LoVo (cell line): ENCODE measurements at places on chromosomes 3 and 15.

- no peak for DNase-seq
Measured at GRCh38 chr3:78398401-78398800, 1358.5 kb downstream of the ROBO2 start.

DNA sequence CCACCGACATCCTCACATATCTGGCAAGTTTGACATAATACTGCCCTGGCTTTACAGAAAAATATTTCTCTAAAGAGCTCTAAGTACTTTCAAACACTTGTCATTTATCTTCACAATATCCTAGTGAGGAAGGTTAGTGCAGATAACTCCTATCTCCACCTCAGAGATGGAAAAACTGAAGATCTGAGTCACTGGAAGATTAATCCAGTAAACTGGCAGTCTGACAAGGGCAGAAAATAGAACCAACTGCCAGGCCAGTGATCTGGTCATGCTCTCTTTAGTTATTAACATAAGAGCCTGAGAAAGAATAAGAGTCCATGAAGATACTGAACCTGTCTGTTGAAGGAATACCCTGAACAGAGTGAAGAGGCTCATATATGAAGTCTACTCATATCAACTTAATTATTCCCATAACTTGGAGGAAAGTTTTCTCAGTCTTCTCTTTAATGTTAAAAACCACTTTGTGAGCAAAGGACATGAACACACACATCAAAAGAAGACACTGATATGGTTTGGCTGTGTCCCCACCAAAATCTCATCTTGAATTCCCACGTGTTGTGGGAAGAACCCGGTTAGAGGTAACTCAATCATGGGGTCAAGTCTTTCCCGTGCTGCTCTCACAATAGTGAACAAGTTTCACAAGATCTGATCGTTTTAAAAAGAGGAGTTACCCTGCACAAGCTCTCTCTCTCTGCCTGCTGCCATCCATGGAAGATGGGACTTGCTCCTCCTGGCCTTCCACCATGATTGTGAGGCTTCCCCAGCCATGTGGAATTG, 61.4 kb downstream of the GOLIM4 start:
- DNase-seq: no peak

GRCh38 chr3:5766848-5767247, 579.3 kb downstream of the EDEM1 start:
- no peak for DNase-seq

- no peak for DNase-seq
Measured at GRCh38 chr3:14358426-14359211, 43.8 kb upstream of the SLC6A6 start.

DNA sequence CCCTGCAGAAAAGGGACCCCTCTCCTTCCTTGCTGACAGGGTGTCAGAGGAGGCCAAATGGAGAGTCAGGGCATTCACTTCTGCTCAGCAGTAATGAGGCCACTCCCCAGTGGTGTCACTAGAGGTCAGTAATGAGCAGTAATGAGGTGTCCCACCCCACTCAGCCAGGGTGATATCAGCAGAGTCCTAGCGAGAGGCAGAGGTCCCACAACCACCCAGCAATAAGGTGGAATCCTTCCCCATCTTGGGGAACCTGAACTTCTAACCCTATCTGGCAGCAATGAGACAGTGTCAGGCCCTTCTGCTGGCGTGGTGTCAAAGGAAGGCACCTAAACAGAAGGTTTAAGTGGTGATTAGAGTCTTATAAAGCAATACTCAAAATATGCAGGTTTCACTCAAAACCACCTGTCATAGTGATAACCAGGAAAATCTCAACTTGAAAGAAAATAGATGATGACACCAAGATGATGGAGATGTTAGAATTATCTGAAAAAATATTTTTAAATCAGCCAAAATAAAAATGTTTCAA, 12.9 kb downstream of the OCA2 start:
- peak; percentile 71 for DNase-seq

DNA sequence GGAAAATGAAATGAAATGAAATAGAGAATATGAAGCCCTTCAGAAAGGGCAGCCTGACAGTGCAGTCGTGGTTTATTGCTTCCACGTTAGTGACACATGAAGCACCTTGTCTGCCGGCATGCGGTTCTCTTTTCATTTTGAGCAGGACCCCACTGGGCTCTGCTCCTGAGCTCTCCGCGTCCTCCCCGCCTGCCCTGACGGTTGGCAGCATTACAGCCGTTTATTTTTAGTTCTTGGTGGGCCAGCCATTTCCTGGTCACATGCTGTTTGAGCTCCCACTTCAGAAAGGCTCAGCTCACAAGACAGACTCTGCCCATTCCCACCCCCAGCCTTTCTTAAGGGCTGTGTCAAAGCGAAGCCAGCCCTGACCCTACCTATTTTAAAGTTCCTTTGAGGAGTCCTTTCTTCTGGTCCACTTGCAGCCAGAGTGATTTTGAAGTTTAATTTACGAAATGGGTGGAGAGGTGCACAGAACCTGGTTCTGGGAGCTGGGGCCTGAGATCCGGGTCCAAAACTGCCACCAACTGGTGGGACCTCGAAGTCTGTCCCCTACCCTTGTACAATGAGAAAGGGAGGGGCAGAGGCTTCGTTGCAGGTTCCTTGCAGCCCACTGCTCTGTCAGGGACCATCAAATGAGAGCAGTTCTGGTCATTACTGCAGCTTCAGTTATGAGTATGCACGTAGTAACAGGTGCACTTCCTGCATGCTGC, 60.1 kb downstream of the MGLL start:
- DNase-seq: no peak

GRCh38 chr15:67024314-67024997, 40.9 kb upstream of the SMAD3 start:
- DNase-seq: peak; percentile 88

GRCh38 chr15:77580996-77581682, 51.6 kb downstream of the LINGO1 start:
- no peak for DNase-seq

GRCh38 chr3:102511168-102511567, 76.4 kb downstream of the ZPLD1 start:
- no peak for DNase-seq

DNA sequence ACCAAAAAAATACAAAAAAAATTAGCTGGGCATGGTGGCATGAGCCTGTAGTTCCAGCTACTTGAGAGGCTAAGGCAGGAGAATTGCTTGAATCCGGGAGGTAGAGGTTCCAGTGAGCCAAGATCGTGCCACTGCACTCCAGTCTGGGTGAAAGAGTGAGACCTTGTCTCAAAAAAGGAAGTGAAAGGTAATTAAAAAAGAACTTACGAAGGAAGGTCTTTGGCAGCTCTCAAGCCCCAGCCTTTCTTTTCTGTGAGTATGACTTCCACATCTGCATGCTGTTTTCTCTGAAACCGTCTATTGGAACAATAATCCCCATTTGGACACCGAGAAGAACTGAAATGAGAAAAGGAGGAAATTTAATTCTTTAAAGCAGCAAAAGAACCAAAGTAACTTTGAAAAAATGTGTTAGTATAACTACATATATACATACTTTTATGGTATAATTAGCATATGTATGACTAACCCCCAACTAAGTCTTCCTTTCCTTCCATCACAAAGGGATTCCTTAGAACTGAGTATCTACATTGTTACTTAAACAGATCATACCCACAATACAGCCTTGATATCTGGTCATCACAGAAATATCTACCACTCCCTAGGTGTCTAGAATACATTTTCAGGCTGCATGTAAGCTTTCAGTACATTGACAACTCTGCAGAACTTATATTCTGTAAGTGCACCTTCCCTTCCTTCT, 50.1 kb downstream of the SETD2 start:
- no peak for DNase-seq

- DNase-seq: no peak
Measured at GRCh38 chr15:52154896-52155865, 36.0 kb downstream of the GNB5 start.

DNA sequence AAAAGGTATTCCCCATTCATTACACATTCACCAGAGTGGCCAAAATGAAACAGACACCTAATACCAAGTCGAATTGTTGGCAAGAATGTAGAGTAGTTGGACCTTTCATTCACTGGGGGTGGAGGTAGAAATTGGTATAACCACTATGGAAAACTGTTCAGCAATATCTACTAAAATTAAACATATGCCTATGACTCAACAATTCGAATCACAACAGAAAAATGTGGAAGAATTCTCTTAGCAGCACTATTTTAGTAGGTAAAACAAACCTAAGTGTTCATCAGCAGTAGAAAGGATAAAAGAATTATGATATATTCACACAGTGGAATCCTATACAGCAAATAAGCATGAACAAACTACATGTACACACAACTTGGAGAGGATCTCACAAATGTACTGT, 30.6 kb downstream of the POLG start:
- no peak for DNase-seq

GRCh38 chr3:12938258-12938711, 96.9 kb upstream of the RPL32 start:
- DNase-seq: no peak

DNA sequence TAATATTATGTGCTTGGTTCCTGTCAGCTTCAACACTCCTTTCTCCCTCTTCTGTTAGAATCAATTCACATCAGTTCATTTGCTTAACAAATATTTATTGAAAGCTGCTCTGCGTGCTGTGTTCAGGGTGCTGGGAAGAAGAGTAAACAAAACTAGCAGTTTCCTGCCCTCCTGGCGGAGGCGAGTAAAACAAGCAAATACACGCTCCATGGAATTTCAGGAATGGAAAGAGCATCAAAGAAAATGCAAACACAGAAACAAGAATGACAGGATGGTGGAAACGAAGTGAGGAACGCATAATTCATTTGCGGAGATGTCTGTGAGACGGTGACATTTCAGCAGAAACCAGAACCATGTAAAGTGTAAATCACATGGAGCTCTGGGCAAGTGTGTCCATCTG, 49.4 kb upstream of the SPTSSB start:
- DNase-seq: no peak

GRCh38 chr15:80873366-80873952, 94.3 kb downstream of the CEMIP start:
- no peak for DNase-seq

DNA sequence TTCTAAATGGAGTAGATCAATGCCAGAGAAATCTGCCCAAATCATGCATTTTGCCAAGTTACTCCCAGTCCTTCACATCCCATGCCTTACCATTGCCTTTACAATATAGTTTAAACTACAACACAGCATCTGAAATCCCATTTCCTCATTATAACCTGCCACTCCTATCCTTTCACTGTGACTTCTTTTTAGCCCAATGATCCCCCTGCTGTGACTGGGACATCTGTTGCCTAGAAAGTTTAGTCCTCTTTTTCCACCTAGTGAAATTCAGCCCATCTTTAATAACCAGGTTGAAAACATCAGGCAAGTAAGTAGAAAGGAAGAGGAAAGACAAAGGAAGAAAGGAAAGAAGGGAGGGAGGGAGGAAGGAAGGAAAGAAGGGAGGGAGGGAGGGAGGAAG, 627.9 kb upstream of the ZNF385D start:
- DNase-seq: no peak

GRCh38 chr3:184337399-184337714, at the start of gene FAM131A:
FAM131A (plus strand) TSS chr3:184337600; CDS start chr3:184337631, 31 bp downstream.
- no peak for DNase-seq

DNA sequence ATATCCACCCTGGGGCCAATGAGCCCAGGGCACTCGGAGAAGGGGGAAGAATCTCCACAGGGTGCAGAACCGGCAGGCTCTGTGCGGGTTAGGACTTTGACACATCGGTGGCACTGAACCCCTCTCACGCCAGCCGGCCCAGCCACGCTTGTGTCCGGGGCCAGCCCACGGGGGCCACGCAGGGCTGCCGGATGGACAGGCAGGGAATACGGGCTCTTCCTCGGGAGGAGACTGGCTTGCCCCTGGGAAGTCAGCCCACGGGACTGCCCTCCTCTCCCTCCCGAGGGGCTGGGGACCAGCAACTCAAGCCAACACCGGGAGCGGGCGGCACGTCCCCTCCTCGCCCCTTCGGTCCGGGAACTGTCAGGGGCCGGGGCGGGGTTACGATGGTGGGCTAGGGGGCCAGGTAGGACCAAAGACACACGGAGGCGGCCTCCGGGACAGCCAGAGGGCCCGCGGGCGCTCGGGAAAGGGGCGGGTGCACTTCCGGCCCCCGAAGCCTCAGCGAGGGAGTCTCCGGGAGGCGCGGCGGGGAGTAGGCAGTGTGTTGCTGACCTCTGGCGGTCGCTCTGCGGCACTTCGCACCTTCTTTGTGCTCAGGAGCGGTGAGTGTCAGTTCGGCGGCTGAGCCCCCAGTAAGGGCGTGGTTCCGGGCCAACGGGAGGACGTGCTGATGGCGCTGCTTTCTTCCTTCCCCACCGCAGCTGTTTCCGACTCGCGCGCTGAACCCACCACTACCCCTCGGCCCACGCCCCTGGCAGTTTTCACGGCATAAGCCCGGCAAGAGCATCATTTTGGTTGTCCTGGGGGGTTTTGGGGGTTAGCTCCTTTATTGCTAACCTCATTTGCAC, 5.1 kb upstream of the CYP8B1 start:
- peak; percentile 87 for DNase-seq

DNA sequence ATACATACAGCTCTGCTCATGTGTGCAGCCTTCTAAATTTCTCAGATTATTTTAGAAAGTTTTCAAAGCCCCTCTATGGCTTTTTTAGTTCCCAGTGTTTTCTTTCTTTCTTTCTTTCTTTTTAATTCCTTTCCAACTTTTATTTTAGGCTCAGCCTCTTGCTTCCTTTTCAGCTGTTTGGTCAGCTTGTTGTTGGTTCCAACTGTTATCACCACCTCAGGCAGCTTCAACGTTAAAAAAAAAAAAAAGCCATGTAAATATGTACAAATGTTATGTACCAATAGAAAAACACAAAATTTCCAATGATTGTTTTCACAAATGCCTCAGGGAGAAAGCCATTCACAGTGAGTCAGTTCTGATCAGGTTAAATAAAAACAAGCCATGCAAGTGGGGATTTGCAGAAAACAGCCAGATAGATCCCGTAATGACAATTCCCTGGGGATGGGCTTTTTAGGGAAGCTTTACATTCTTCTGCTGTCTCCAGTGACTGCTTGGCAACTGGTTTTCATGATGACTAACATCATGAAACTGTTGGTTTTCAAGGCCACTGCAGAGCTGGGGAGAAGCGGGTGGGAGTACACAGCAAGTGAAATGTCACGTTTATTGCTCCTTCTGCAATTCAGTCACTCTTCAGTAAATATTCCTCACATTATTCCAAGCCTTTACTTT, 908.4 kb downstream of the EPHA3 start:
- no peak for DNase-seq

GRCh38 chr3:60610441-60611112, 640.7 kb downstream of the FHIT start:
- no peak for DNase-seq

- no peak for DNase-seq
Measured at GRCh38 chr15:99187936-99188335, 61.4 kb downstream of the TTC23 start.
